ENCODE measurements at places on chromosomes 5 and 9. TPM values are rescaled to one million over a fixed set of nuclear protein-coding genes. Genes with fewer than 3 reads are reported as not detected.

Gene PCDHGA7
- 0.99 TPM for total RNA-seq

GRCh38 chr5:2307631-2308030 is 424.9 kb upstream of the IRX4 start:
- DNase-seq: no peak

DNA sequence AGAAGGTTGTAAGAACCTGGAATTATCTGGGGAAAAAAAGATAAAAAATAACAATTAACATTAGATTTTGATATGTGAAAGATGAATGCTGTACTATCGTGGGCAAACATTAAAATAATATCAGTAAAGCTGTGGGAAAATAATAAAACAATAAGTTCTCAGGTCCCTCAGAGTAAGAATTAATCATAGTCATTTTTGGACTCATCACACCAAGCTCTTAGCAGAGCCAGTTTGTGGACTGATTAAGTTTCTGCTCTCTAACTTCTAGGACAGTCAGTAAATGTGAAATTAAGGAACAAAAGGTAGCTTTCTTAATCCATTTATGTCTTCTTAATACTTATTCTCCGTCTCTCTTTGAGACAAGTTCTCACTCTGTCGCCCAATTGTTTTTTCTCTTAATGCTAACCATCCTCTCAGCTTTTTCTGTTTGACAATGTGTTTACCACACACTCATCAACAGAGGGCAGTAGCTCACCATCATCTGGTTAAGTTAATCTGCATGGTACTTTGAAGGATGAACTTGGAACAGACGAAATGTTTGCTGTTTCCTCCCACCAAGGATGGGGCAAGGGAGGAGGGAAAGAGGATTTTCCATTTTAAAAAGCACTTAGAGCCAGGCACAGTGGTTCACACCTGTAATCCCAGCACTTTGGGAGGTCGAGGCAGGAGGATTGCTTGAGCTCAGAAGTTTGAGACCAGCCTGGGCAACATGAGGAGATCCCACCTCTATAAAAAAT is 5.3 kb upstream of the ACO1 start:
- DNase-seq: peak; percentile 87

DNA sequence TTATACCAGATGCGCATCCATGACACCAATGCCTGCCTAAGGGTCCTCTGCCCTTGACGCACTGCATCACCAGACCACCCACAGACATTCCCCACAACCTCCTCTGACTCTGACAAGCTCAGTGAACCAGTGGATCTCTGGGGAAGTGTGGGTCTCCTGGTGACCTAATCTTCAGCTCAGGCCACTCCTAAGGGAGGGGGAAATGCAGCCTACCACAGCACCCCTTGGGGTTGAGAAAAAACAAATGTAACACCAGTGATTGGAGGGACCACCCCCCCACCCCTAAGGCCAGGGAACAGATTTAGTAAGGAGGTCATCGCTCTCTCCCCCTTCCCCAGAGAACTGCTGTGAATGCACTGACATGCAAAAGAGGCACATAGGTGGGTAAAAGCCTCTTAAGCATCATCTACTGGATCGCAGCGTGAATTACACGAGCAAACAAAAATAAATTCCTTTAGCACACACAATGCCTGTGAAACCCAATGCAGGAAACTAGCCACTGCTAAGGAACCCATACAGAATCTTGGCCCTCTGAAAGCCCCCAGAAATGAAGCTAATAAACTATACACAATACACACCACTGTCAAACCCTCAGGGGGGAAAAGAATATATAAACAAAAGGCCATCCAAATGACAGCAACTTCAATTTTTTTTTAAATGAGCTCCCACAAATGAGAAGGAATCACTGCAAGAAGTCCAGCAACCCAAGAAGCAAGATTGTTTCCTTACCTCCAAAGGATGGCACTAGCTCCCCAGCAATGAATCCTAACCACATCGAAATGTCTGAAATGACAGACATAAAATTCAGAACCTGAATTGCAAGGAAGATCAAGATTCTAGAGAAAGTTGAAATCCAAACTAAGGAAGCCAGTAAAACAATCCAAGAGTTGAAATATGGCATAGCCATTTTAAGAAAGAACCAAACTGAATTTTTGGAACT is 513.7 kb upstream of the PTGER4 start:
- peak; percentile 10 for DNase-seq

GRCh38 chr5:53928641-53929040 is 368.2 kb downstream of the NDUFS4 start:
- no peak for DNase-seq

GRCh38 chr5:112870966-112871365 is 9.9 kb downstream of the SRP19 start:
- no peak for DNase-seq

DNA sequence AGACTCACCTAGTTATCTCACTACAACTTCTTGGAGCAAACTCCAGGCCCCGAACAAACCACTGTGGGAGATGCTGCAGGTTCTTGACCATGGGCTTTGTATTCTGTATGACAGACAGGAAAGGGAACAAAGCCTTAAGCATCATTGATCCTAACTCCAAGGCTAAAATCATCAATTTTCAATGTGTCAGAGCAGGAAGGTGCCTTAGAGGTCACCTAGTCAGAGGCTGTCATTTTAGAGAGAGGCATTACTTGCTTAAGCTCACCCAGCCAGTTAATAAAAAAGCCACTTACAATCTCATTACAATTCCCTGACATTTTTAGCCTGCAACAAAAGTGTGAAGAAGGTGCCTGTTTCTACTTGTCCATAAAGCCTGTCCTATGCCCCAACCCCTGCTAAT is 272.7 kb downstream of the FAM114A2 start:
- no peak for DNase-seq

GRCh38 chr9:114098936-114099668 is at the start of gene KIF12:
Gene KIF12, minus strand, starts transcription at chr9:114099292. Its CDS starts 16 bp downstream, at chr9:114099276.
- no peak for DNase-seq
